ENCODE measurements at places on chromosomes 7 and 10. TPM values are rescaled to one million over a fixed set of nuclear protein-coding genes. Genes with fewer than 3 reads are reported as not detected.

RNF133 gene
- 2.4 TPM for total RNA-seq

RNLS gene
- 20.8 TPM for total RNA-seq

MACROH2A2 gene
- total RNA-seq = 29.0 TPM

CPXM2 gene
- 23.6 TPM for total RNA-seq

ADRB1 gene
- 1.4 TPM for total RNA-seq

GNAT3 gene
- total RNA-seq = not detected

NEUROD6 gene
- total RNA-seq = not detected

H2BK1 gene
- total RNA-seq = not detected

FFAR4 gene
- total RNA-seq = 0.13 TPM

FAM25C gene
- not detected for total RNA-seq

PKD2L1 gene
- 0.16 TPM for total RNA-seq

ACSM6 gene
- total RNA-seq = 1.8 TPM

CNPY4 gene
- 8.7 TPM for total RNA-seq

FIS1 gene
- total RNA-seq = 159 TPM

HOXA7 gene
- total RNA-seq = 6.3 TPM

IMPDH1 gene
- total RNA-seq = 40.2 TPM

SMIM30 gene
- total RNA-seq = 53.8 TPM

TET1 gene
- 4.8 TPM for total RNA-seq

PIP gene
- not detected for total RNA-seq

MMRN2 gene
- 99.0 TPM for total RNA-seq

ABCB1 gene
- total RNA-seq = 17.6 TPM

FAM180A gene
- total RNA-seq = 1.1 TPM

PON1 gene
- not detected for total RNA-seq
